ENCODE measurements at places on chromosomes 1 and 21.

GRCh38 chr1:89064632-89065031 is 376 bp downstream of the GBP1 start:
- DNase-seq: no peak

- no peak for DNase-seq
Observed at GRCh38 chr21:38840456-38841300, 34.9 kb downstream of the ETS2 start.

GRCh38 chr1:76065270-76065669 is 9.3 kb upstream of the ST6GALNAC3 start:
- no peak for DNase-seq

DNA sequence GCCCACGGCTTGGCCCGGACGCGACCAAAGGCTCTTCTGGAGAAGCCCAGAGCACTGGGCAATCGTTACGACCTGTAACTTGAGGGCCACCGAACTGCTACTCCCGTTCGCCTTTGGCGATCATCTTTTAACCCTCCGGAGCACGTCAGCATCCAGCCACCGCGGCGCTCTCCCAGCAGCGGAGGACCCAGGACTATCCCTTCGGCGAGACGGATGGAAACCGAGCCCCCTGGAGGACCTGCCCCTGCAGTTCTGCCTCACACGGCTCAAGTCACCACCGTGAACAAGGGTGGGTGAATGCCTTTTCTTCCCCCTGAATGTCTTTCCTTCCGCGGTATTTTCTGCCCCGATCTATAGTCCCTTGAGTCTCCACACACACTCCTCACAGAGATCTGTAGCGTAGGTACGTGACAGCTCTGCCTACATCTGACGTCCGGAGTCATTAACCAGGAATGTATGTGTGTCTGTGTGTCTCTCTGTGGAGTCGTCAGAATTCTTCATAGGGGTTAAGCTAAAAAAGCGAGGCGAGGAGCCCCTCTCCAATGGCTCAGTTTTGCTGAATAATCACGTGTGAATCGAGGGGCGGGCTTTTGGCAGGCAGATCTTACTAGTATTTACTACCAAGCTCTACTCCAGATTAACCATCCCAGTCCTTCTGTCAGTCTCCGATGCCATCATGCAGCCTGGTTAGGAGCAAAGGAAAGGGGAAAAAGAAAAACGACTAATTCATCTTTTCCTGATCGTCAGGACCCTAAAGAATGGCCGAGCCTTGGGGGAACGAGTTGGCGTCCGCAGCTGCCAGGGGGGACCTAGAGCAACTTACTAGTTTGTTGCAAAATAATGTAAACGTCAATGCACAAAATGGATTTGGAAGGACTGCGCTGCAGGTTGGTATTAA is at the start of gene CDKN2C:
Gene CDKN2C, plus strand, starts transcription at position 635 of the 898 bp plus-strand sequence. Its CDS starts 124 bp downstream, at position 759.
- DNase-seq: no peak

DNA sequence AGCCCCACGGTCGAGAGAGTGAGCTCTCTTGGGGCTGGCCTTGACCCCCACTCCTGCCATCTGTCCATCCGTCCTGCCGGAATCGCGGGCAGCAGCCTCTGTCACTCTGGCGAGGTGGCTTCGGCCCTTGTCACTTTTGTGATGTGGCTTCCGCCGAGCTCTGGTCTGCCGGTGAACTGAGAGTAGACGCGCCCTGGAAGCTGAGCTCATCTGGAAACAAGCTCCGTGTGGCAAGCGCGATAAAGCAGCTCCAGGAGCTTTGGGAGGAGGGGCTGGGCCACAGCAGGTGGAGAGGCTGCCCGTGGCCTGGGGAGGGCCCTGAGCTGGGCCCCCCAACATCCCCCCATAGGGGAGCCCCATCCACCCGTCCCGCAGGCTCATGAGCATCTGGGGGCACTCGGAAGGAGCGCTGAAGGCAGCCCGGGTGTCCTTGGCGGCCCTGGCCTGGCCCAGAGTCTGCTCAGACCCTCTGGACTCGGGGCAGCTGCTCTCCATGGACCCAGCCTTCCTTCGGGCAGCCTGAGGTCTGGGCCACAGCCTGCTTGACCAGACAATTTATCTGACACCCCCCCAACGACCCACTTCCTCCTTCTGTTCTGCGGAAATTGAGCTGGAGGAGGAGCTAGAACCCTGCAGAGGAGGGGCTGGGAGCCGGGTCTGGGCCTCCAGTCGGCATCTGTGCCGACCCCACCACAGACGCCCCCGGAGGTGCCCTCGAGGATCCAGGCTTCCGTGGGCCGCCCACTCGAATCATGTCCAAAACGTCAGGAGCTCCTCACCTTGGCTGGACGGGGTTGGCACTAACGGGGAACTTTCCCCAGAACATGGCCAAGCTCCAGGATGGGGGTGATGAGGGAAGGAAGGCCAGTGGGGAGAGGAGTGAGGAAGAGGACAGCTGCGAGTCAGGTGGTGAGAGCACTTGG is 59.1 kb downstream of the SLC19A1 start:
- no peak for DNase-seq

- peak; percentile 7 for DNase-seq
Observed at GRCh38 chr1:76640092-76640491, 227.2 kb upstream of the ST6GALNAC5 start.

DNA sequence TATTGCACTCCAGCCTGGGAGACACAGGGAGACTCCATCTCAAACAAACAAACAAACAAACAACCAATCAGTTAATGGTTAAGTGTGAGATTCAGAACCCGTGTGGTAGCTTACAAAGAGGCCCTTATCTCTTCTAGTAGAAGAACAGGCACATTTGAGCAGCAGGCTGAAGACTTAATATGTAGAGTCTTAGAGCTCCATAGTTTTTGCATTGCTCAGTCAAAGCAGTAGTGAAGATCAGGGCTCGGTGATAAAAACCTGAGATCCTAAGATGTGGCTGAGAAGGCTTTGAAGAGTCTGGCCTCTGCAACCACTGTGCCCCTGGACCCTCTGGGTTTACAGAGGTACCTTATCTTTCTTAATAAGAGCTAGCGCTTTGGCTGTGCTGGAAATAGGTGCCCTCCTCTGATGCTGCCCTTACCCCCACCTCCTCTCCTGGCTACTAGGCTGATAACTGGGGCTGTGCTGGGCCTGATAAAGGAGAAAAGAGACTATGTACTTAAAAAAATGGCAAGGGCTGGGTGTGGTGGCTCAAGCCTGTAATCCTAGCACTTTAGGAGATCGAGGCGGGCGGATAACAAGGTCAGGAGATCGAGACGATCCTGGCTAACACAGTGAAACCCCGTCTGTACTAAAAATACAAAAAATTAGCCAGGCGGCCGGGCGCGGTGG is 10.5 kb upstream of the UCK2 start:
- no peak for DNase-seq

DNA sequence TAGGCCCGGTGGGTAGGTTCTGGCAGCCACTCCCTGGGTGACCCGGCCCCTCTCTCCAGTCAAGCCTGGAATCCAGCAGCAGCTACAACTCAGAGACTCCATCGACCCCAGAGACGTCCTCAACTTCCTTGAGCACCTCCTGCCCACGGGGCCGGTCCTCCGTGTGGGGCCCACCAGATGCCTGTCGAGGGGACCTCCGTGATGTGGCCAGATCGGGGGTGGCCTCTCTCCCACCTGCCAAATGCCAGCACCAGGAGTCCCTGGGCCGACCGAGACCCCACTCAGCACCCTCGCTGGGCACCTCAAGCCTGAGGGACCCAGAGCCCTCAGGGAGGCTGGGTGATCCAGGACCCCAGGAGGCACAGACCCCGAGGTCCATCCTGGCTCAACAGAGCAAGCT is 2.7 kb downstream of the MIIP start:
- DNase-seq: no peak
